ENCODE measurements at places on chromosomes 5 and 9. TPM values are rescaled to one million over a fixed set of nuclear protein-coding genes. Genes with fewer than 3 reads are reported as not detected.

PROP1 gene
- total RNA-seq, result not detected

PCDHGC3 gene
- total RNA-seq, result 15.2 TPM

TCF7 gene
- 4.1 TPM for total RNA-seq

STK10 gene
- total RNA-seq, result 62.5 TPM

NMUR2 gene
- total RNA-seq, result not detected

PLEKHG4B gene
- under 0.01 TPM for total RNA-seq

PTGDS gene
- total RNA-seq, result 59.1 TPM

DND1 gene
- 4.9 TPM for total RNA-seq

LCN10 gene
- 33.6 TPM for total RNA-seq

DNA sequence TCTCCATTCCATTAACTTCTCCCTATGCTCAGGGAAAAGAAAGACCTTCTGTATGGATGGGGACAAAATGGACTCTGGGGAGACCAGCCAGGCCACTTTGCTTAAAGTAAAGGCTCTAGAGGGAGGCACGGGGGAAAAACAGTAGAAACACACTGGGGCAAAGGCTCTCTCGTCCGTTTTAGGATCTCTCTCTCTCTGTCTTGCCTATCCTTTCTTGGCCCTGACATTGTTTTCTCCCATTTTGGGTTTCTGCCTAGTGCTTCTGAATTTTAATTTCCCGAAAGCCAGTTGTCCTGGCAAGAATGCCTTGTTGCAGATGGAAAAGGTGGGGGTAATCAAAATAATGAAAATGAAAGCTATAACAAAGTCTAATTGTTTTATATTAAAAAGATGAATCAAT lies 28.2 kb downstream of the NMUR2 start:
- DNase-seq, result no peak
- H3K27ac ChIP-seq, result no peak overlapping the region
- H3K4me1 ChIP-seq, result no peaks in the 10 kb centered on the region
- H3K4me3 ChIP-seq, result no peak overlapping the region
- no peaks in the 10 kb centered on the region for H3K36me3 ChIP-seq

DNA sequence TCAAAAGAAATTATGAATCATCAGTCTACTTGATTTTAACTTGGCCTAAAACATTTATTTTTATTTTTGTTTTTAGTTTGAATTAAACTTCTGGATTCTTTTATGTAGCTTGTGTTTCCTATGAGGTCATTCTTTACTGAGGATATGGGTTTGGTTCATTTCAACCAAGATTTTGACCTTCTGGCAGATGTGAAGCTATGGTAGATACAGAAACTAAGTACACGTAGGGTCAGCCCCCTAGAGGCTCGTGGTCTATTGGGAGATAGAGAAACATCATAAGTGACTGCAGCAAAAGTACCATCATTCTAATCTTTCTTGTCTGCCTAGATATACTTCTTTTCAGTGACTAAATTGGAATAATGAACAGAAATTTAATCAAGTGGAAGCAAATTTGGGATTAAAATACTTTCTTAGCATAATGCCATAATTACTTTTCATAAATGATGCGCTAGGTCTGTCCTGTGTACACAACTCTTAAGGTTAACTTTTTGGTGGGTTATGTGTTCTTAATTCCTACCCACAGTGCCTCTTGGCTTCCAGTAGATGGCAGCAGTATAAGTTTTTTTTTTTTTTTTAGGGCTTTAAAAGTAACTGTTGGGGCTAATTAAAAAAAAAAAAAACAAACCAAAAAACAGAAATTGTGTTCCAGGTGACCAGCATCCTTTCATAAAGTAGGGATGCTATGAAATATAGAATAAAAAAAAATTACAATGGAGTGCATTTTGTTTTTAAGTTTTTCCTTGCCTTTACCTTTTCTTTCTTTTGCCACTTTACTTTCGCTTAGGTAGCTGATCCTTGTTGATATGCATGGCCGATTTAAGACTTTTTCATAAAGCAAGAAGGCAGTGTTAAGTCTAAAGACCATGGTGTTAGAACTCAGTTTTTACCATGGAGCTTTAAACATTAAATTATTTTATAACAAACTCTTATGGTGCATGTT lies 49.9 kb downstream of the LRRTM2 start:
- no peak for DNase-seq
- H3K27ac ChIP-seq, result no peak overlapping the region
- no peaks in the 10 kb centered on the region for H3K27me3 ChIP-seq
- peaks cover 10% of the 10 kb centered on the region for H3K36me3 ChIP-seq

- H3K27ac ChIP-seq, result no peak overlapping the region
- H3K4me3 ChIP-seq, result no peak overlapping the region
- DNase-seq, result no peak
- peaks cover 11% of the 10 kb centered on the region for H3K4me1 ChIP-seq
These were observed 148.2 kb downstream of the C9orf50 start for GRCh38 chr9:129472651-129473102.

GRCh38 chr9:36905101-36906066 lies 128.7 kb downstream of the PAX5 start:
- H3K4me1 ChIP-seq, result no peaks in the 10 kb centered on the region
- no peak overlapping the region for H3K27ac ChIP-seq
- DNase-seq, result no peak
- H3K27me3 ChIP-seq, result peaks cover 18% of the 10 kb centered on the region
- no peaks in the 10 kb centered on the region for H3K36me3 ChIP-seq
- H3K4me3 ChIP-seq, result no peak overlapping the region

DNA sequence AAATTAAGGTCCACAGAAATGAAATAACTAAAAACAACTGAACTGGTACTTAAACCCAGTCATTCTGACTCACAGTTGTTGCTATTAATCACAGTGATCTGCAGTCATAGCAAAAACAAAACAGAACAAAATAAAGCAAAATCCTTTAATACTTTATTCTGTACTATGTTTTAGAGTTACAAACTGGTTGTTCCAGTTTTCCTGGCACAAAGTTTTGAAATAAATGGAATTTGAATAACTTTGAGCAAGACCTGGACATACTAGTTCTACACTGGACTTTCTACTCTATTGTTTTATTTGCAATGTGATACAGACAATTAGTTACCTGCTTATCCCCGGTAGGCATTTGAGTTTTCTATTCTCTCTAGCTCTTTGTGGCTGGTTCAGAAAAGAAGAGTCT lies 147.9 kb downstream of the DMRT2 start:
- no peak for DNase-seq
- no peak overlapping the region for H3K4me3 ChIP-seq
- H3K4me1 ChIP-seq, result no peaks in the 10 kb centered on the region
- no peaks in the 10 kb centered on the region for H3K36me3 ChIP-seq

DNA sequence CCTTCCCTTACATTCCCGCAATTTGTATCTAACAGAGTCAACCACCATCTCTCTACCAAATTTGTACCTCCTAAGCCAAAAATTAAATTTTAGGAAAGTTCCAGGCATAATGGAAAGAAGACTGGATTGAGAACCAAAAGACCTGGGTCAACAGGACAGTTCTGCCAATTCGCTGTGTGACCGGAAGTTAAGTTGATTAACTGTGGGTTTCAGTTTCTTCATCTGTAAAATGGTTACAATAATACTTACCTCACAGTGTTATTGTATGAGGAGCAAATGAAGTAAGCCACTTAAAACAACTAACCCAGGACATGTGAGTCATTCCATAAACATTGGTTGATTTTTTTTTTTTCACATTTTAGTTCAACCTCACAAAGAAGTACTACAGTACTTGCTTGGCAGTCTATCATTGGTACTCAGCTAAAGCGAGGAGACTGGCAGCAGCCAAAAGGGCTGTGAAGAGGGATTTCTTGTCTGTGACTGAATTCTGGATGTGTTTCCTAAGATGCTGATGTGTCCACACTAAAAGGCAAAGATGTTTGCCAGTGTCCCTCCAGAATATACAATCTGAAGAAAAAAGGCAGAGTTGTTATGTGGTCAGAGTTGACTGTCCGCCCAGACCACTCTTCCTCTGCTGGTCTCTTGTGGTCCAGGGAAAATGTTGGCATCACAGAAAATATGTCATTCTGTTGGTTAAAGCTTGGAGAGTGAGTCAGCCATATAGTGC lies 198.6 kb downstream of the TLE1 start:
- no peak for DNase-seq
- no peaks in the 10 kb centered on the region for H3K27me3 ChIP-seq
- no peaks in the 10 kb centered on the region for H3K36me3 ChIP-seq
- no peak overlapping the region for H3K27ac ChIP-seq
- H3K4me3 ChIP-seq, result no peak overlapping the region

DNA sequence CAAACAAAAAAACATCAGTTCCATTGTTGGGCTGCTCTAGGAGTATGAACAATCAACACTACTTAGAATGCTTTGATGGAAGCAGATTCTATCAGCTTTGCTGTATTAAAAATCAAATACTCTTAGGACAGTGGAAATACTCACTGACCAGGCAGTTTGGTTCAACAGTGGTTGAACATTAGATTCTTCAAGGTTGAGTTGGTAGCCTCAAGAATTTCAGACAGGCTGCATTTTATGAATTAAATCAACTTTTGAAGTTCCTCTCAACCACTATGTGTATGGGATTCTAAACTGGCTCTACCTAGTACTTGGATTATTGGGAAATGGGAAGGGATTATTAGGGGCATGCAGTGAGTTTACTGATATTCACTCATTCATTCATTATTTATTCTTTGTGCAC lies 35.0 kb downstream of the ACTBL2 start:
- no peak overlapping the region for H3K27ac ChIP-seq
- H3K4me3 ChIP-seq, result no peak overlapping the region
- H3K36me3 ChIP-seq, result no peaks in the 10 kb centered on the region
- peaks cover 7% of the 10 kb centered on the region for H3K4me1 ChIP-seq
- no peak for DNase-seq
- H3K27me3 ChIP-seq, result no peaks in the 10 kb centered on the region

DNA sequence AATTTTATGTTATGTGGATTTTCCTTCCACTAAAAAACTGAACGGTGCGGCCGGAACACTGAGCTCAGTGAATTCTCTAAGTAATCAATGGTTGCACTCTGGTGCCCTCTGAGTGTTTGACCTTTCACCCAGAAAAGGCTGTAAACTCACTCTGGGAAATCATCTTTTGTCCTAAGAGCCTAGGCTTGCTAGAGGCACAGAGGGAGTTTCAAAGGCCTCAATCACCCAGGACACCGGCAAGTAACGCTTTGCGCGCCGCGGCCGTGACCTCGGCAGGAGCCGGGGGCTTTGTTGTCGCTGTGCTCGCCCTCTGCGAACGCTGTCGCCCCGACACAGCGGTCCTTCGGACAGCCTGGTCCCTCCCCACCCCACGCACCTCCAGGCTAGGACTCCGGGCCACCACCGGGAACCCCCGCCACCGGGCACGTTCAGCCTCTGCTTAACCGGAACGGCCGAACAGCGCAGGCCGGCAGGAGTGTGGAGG lies 703 bp downstream of the ISCA1 start:
- peaks cover 21% of the 10 kb centered on the region for H3K4me1 ChIP-seq
- H3K27ac ChIP-seq, result peak overlapping the region; percentile 97

GRCh38 chr5:94228791-94229190 lies 389.6 kb downstream of the KIAA0825 start:
- H3K27ac ChIP-seq, result no peak overlapping the region
- no peaks in the 10 kb centered on the region for H3K36me3 ChIP-seq
- no peaks in the 10 kb centered on the region for H3K4me1 ChIP-seq
- no peak overlapping the region for H3K4me3 ChIP-seq

- no peak overlapping the region for H3K27ac ChIP-seq
- no peak overlapping the region for H3K4me3 ChIP-seq
- H3K27me3 ChIP-seq, result no peaks in the 10 kb centered on the region
- no peaks in the 10 kb centered on the region for H3K4me1 ChIP-seq
These were observed 16.2 kb downstream of the PGGT1B start for GRCh38 chr5:115246361-115246991.

GRCh38 chr5:150632305-150633160 lies 7.9 kb upstream of the SYNPO start:
- no peak overlapping the region for H3K4me3 ChIP-seq
- DNase-seq, result no peak
- H3K36me3 ChIP-seq, result no peaks in the 10 kb centered on the region

DNA sequence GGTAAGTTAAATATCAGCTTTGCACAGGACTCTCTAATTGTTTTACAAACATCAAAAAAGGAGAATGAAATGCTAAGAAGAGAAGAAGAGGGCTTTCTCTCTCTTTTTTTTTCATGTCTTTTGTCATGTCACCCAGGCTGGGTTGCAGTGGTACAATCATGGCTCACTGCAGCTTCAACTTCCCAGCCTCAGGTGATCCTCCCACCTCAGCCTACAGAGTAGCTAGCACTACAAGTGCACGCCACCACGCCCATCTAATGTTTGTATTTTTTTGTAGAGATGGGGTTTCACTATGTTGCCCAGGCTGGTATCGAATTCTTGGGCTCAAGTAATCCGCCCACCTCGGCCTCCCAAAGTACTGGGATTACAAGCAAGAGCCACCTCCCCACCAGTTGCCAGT lies 18.6 kb downstream of the SERINC5 start:
- H3K27ac ChIP-seq, result no peak overlapping the region
- no peak overlapping the region for H3K4me3 ChIP-seq
- no peak for DNase-seq
- peaks cover 6% of the 10 kb centered on the region for H3K4me1 ChIP-seq
- no peaks in the 10 kb centered on the region for H3K36me3 ChIP-seq
- no peaks in the 10 kb centered on the region for H3K27me3 ChIP-seq

DNA sequence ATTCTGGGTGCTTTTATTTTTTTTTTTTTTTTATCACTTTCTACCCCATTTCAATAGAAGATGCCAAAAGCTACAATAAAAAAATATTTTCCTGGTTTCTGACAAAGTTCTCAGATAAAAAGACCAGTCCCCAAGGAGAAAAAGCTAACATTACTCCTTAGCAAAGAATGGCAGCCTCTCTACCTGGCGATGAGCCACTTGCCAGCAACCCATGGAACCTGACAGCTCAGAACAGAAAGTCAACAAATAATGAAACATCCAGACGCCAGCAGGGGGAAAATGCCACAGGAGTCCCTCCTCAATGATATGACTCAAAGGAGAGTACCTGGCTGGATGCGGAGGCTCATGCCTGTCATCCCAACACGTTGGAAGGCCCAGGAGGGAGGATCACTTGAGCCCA lies 123.2 kb downstream of the MYO10 start:
- no peaks in the 10 kb centered on the region for H3K36me3 ChIP-seq
- DNase-seq, result peak; percentile 14
- no peaks in the 10 kb centered on the region for H3K27me3 ChIP-seq
- no peak overlapping the region for H3K27ac ChIP-seq
- H3K4me1 ChIP-seq, result peaks cover 15% of the 10 kb centered on the region

- no peaks in the 10 kb centered on the region for H3K27me3 ChIP-seq
- DNase-seq, result no peak
- no peaks in the 10 kb centered on the region for H3K4me1 ChIP-seq
- no peak overlapping the region for H3K4me3 ChIP-seq
- no peak overlapping the region for H3K27ac ChIP-seq
- no peaks in the 10 kb centered on the region for H3K36me3 ChIP-seq
These were observed 200.9 kb upstream of the ADAMTS16 start for GRCh38 chr5:4939042-4939781.

DNA sequence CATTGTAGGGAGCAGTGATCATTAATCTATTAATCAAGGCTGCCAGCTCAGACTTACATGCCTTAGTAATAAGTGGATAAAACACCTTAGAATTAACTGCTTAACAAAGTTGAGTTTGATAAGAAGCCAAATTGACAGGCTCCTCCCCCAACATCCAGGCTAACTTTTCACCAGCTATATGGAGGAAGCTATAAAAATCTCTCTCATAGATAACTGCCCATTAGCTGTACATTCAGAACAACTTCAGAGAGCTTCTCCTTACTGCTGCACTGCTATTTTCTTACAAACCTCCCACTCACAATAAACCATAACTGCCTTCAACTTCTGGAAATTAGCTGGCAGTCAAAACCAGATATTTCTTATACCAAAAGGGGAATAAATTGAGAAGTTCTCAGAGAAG lies 364.1 kb downstream of the PRELID2 start:
- DNase-seq, result no peak
- H3K27me3 ChIP-seq, result no peaks in the 10 kb centered on the region
- no peaks in the 10 kb centered on the region for H3K36me3 ChIP-seq
- H3K4me1 ChIP-seq, result peaks cover 3% of the 10 kb centered on the region

- H3K4me1 ChIP-seq, result peaks cover 71% of the 10 kb centered on the region
- H3K27ac ChIP-seq, result peak overlapping the region; percentile 97
- no peak overlapping the region for H3K4me3 ChIP-seq
- DNase-seq, result peak; percentile 32
These were observed 5.9 kb downstream of the TRIO start for GRCh38 chr5:14148890-14149671.

Data from transverse colon (tissue), 4 donors.